HCT116 (cell line): ENCODE measurements at places on chromosomes 6 and 20. TPM values are rescaled to one million over a fixed set of nuclear protein-coding genes. Genes with fewer than 3 reads are reported as not detected.

Gene IL17A
- total RNA-seq = not detected

GRCh38 chr20:42155586-42155985 lies 537.4 kb upstream of the CHD6 start:
- no peak for DNase-seq

Gene CAP2
- total RNA-seq = 3.8 TPM

DNA sequence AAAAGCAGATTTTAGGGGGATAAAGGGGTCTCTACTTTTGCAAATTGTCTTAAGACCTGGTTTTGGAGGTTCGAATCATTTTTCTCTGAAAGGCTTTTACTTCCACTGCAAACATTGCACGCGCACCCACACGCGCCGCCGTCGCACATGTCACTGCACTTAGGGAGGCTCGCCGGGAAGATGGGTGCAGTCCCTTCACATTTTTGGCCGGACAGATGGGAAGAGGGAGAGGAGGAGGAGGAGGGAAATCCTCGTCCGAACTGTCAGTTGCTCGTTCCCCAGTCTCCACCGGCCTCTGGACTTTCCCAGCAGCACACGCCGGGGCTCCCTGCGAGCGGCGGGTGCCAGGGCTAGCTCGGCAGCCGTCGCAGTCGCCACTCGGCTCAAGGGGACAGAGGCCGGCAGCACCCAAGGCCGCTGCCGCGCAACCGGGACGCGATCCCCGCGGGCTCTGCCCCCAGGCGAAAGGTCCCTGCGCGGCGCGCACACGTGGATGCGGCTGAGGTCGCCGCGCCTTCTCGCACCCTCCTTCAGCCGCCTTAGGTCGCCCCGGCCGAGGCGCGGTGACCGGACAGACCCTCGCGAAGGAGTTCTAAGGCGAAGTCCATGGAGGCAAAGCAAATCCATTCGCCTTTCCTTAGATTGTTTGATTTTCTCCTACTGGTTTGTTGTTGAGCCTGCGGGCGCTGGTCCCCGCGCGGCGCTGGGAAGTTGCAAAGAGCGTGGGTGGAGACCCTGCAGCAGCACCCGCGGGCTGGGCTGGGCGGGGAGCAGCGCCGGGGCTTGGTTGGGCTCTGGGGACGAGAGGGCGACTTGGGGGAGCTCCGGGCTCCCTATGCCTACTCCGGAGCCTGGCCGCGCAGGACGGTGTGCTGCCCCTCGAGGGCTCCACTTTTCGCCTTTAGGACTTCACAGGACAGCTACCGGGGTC lies 1.2 kb downstream of the MYB start:
- no peak for DNase-seq

GRCh38 chr6:138555421-138555988 lies 56.2 kb upstream of the NHSL1 start:
- DNase-seq = no peak

DNA sequence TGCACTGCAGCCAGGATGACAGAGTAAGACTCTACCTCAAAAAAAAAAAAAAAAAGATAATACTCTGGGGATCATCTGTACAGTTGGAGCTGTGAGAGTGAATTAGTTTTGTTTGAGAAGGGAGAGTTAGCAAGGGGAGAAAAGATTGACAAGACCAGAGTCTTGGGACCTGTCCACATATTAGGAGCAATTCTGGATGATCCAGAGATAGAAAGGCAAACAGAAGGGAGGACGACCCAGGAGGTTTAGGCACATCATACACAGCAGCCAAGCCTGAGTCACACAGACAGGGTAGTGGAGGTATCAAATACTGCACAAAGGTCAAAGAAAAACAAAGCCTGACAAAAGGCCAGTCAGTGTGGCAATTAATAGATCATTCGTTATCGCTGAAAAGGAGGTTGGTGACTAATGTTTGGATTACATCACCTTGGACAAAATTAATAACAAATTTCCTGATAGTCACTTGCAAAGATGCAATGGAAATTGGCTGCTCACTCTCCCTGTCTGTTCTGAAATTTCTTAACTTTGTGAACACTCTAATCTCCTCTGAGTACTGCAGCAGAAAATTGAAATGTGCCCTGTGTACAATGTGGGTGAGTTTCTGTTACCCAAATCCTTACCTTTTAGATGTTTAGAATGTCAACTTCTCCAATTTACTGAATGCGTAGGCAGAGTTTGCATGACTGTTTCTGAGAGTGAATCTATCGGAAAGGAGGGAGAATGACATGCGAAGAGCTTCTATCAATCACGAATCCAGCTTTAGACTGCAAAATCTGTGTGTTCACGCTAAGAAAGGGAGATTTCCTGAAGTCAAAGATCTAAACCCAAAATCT lies 105.4 kb downstream of the TSHZ2 start:
- DNase-seq = no peak
